ENCODE measurements at places on chromosomes 11 and 22.

GRCh38 chr11:114309517-114309916, 13.3 kb downstream of the NNMT start:
- no peak for DNase-seq

- no peak for DNase-seq
Measured at GRCh38 chr22:48340191-48340590, 1487.5 kb downstream of the BRD1 start.

DNA sequence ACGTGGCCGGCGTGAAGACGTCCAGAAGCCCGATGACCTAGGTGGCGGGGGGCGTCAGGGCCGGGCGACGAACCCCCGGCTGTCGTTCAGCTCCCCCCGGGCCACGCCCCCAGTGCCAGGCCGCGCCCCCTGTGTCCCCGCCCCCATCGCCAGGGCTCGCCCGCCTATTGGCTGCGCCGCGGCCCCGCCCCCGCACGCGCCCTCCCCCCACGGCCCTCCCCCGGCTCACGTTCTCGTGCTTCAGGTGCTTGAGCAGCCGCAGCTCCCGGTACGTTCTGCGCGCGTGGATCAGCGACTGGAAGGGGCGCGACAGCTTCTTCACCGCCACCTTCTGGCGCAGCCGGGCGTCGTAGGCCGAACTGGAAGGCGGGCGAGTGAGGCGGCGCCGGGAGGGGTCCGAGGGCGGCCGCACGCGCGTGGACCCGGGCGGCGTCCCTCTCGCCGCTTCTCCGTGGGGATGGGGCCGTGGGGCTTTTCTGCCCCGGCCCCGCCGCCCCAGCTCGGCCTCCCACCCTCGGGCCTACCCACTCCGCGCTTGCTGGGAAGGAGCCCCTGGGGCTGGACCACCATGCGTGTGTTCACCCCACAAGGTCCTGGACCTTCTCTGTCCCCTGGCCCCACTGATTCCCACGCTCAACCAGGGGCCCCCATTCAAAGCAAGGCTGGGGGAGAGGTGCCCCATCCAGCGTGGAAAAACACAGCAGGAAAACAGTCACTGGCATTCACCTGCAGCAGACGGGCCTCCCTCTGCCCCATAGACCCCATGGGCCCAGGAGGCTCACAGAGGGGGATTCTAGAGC, 2.4 kb downstream of the MAPK11 start:
- DNase-seq: no peak

DNA sequence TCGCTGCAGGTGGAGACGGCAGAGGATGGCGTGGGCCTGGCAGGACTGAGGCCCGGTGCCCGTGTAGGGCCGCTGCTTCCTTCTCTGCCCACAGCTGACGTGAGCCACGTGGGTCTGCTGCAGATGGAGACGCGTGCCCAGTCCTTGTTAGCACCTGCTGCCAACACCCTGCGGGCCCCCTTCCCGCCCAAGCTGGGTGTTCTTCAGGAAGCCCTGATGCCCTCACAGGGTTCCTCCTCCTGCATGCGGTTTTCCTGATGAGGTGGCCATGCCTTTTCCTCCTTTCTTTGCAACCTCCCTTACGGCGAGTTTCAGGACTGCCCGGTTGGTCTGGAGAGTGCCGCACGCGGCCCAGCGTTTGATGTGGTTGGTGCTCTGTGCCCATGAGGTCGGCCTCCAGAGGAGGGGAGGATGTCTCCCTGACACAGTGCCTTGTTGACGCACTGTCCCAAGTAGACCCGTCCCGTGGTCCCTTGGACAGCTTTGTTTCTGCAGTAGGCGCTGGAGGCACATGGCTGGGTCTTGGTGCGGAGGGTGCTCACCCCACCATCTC, 44.7 kb downstream of the AP2A2 start:
- no peak for DNase-seq

GRCh38 chr22:35558031-35558430, 17.4 kb downstream of the RASD2 start:
- DNase-seq: no peak

DNA sequence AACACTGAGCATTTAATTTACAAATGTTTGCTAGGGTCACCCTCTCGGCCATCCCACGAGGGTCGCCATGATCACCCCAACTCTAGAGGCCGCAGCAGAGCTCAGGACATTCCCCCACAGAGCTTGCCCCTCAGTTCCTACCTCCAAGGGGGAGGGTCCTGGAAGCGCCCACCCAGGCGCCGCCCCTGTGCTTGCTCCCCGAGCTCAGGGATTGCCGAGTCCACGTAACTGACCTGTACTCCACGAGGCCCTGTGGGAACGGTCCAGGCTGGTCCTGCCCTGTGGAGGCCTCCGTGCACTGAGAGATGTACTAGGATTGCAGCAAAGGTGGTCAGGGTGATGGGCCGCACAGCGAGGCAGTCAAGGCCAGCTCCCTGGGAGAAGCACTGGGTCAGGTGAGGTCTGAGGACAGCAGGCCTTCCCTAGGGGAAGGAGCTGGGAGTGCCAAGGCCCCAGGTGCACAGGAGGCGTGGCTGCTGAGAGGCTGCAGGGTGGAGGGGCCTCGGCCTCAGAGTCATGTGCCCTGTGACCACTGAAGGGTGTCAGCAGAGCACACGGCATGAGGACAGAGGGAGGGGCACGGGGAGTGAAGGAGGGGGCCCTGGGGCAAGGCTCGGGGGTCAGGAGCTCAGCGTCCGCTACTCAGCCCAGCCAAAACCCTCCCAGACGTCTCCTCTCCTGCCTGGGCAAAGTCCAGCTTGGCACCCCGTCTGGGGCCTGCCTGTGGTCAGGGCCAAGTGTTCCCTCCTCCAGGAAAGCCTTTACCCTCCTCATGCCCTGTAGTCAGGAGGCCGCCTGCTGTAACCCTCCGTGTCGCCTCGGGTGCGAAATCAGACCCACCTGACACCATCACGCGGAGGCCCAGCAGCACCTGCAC, 2.4 kb upstream of the MIOX start:
- no peak for DNase-seq

GRCh38 chr11:100910808-100911207, 218.8 kb downstream of the PGR start:
- DNase-seq: no peak

- DNase-seq: peak; percentile 51
Measured at GRCh38 chr11:8192016-8192895, 23.4 kb upstream of the RIC3 start.

- DNase-seq: no peak
Measured at GRCh38 chr11:44689265-44689664, 37.5 kb upstream of the TSPAN18 start.

DNA sequence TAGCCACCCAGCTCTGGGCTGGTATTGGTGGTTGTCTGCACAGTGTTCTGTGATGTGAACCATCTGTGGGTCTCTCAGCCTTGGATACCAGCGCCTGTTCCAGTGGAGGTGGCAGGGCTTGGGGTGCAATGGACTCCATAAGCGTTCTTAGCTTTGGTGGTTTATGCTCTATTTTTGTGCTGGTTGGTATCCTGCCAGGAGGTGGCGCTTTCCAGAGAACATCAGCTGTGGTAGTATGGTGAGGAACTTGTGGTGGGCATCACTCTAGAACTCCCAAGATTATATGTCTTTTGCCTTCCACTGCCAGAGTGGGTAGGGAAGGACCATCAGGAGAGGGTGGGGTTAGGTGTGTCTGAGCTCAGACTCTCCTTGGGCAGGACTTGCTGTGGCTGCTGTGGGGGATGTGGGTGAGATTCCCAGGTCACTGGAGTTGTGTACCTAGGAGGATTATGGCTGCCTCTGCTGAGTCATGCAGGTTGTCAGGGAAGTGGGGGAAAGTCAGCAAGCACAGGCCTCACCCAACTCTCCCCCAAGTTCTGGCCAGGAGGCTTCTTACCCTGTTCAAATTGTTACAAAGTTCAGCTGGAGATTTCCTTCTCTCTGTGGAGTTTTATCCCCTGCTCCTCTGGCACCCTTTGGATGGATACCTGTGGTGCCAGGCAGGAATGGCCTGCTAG, 47.2 kb downstream of the MRGPRX2 start:
- DNase-seq: no peak

DNA sequence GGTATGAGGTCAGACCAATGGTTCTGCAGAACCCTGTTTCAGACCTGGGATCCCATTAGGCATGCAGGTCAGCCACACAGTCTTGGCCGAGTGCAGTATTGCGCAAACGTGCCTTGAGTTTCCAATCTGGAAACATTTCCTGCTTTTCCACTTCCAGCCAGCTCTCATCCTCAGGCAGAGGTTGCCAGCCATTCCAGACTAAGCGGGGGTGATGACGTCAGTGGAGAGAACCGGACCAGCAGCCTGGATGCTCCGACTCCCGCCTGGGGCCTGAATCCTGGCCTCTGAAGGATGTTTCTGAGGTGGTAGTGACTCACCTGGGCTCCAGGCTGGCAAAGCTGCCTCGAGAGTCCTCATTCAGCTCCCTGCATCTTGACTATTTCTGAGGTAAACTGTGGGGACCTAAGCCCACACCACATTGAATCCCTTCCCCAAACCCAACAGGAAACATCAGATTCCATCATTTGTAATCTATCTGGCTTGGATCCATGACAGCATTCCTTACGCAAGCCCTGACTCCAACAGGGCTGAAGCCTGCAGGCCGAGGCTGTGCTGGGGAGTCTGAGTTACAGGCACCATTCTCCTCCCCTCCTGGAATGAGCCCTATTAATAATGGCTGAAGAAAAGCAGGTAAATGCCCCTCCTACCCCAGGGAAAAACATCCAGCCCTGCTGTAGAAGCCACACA, 83.0 kb downstream of the ABTB2 start:
- no peak for DNase-seq

GRCh38 chr11:113457784-113458183, 17.4 kb downstream of the DRD2 start:
- no peak for DNase-seq

- DNase-seq: no peak
Measured at GRCh38 chr11:128904656-128905344, 13.6 kb downstream of the KCNJ5 start.

DNA sequence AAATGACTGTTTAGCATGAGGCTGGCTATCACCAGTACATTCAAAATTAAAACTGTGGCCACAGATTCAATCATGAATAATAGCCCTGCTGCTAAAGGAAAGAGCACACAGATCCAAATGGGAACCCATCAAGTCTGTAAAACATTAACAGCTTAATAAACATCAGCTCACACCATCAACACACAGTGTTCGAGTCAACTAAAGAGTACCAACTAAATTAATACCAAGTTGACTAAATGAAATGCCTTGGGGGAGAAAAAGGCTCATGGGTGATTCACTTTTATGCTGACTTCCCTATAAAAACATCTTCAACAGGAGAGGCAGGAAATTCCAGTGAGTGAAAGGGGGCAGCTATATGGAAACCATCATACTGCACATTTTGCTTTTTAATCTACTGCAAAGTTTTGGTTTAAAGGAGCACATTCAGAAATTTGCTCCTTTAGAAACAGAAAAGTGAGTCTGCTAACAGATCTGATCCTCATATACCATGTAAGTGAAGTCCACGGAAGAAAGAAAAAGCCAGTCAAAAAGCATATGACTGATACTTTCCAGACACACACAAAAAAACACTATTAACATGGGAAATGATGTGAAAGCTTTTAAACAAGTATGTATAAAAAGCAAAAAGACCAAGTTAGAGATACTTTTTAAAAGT, 16.3 kb downstream of the LGR4 start:
- DNase-seq: no peak

- no peak for DNase-seq
Measured at GRCh38 chr11:102360681-102361080, 13.7 kb downstream of the BIRC2 start.

DNA sequence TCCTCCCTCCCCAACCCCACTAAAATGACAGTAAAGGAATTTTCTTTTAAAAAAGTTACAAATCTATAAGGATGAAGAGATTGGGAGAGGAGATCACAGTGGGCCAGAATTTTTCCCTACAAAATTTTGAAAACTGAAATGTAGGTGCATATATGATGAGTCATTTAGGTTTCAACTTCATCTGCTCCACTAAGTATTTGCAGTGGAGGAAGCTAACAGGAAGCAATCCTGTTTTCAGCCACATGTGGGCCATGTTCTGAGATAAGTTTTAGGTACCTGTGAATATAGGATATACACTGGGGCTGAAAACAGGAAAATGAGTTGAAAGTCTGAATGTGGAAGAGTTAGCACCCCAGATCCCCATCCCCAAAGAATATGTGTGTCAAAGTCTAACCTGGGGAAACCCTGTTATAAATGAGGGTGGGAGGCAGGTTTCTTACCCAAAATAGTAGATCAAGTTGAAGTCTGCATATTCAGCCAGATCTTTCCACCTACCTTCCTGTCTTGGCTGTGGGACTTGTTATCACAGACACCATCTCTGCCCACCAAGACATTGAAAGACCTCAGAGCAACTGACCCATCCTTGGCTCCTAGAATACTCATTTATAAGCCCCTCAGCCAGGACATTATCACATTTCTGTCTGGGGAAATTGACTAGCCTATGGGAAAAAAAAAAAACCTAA, 87.3 kb downstream of the PACS1 start:
- DNase-seq: no peak

DNA sequence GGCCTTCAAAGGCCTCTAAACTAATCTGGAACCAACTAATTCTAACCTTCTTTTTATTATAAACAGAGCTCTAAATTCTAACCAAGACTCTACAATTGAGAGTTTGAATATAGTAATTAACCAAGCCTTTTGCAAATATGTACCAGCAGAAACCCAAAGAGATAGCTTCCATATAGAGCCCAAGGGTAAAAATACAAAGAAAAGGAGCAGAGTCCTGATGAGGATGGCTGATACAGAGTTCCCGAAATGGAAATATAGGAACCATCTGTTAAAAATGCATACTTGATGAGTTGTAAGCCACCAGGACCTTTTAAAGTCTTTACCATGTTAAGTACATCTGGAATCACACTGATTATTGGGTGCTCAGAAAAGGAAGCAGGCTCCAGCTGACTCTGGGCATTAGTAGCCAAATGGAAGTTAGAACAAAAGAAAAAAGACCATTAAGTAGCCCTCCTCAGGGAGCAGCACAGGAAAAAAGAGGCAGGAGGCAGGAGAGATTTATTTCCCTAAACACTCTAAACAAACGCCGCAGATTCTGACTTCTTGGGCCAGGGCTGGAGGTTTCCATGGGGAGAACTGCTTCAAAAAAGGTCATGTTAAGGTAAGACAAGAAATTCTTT, 463.1 kb upstream of the FAT3 start:
- no peak for DNase-seq

- no peak for DNase-seq
Measured at GRCh38 chr11:29518389-29519174, 498.2 kb downstream of the KCNA4 start.

GRCh38 chr11:118913411-118914125, 12.2 kb downstream of the BCL9L start:
- no peak for DNase-seq

- DNase-seq: no peak
Measured at GRCh38 chr11:108592591-108593213, 866 bp downstream of the EXPH5 start.

DNA sequence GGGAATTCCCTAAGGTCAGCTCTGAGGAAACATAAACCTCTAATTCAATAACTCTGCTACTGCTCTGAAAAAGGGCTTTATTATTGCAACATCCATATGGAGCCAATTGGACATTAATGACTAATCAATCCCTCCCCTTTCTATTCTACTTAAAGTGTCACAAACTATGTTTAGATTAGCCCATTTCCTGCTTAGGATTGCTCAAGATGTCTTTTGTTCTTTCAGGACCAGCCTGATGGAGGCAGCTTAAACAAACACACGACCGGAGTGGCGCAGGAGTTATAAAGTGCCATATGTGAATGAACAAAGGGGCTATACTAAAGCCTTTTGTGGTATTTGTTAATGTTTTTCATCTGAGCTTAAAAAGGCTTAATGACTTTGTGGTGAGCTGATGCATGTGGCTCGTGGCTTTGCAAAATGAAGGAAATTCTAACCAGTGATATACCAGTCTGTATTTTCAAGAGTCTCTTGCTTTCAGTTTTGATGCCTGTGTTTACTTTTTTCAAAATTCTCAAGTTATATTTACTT, 354.4 kb downstream of the SOX6 start:
- peak; percentile 85 for DNase-seq

- DNase-seq: no peak
Measured at GRCh38 chr11:69475866-69476471, 5.5 kb upstream of the LINC01488 start.

All from NCI-H2107 (cell line).